NCI-H524 treated with DMSO at 0.1 percent for 48 hours (cell line): ENCODE measurements at places on chromosomes 7 and 10.

DNA sequence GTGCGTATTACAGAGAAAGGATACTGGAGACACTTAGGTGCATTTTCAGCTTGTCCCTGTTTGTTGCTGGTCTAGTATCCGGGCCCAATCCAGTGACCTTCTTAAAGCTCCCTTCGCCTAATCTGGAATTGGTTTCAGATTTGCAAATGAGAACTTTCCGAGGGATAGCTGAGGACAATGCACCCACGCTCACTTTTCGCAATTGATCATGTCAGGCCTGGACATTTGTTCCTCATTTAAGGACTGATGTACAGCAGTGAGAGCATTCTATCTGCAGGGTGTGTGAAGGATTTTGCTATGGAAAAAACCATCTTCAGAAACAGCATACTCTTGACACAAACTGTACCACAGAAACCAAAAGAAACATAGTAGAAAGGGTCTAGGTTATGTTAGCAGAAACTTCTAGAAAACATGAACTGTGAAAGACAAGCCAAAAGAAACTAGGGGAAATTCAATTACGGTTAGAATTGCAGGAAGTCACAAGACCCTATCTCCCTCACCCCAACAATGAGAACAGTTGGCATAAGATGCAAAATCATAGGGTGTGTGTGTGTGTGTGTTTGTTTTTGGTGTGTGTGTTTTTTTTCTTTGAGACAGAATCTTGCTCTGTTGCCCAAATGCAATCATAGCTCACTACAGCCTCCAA lies 331.1 kb downstream of the CALN1 start:
- DNase-seq: no peak

DNA sequence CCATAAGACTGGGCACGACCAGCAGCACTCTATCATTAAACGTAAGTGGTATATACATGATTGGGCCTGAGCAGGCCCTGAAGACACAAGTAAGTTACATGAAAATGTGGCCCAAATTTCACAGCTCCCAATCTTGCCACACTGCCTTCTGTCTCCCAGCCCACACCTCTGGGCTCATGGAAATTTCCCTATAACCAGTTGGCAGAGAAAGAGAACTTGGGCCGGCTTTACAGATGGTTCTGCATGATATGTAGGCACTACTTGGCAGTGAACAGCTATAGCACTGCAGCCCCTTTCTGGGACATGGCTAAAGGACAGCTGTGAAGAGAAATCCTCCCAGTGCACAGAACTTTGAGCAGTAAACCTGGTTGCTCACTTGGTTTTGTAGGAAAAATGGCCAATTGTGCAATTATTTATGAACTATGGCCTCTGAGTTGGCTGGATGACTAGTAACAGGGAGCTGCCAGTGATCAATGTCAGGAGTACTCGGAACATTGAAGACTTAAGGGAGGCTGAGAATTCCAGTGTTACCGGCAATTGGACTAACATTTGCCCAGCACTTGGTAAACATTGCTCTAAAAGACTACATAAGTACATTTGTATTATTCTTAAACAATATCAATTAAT lies 1006.6 kb upstream of the LRRN3 start:
- no peak for DNase-seq

DNA sequence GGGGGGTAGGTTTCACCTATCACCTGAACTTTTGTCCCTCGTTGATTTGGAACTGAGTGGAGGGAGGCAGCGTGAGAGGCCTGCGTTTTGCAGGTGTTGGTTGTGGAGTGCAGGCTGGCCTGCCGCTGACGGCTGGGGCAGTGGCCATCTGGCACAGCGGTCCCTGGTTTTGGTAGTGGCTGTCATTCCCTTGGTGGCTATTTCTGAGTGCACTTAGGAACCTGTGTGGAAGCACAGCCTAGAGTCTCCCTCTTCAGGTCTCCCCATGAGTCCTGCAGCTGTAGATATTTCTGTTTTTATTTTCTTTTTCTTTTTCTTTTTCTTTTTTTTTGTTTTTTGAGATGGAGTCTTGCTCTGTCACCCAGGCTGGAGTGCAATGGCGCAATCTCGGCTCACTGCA lies 129.2 kb downstream of the CUL2 start:
- DNase-seq: peak; percentile 4

DNA sequence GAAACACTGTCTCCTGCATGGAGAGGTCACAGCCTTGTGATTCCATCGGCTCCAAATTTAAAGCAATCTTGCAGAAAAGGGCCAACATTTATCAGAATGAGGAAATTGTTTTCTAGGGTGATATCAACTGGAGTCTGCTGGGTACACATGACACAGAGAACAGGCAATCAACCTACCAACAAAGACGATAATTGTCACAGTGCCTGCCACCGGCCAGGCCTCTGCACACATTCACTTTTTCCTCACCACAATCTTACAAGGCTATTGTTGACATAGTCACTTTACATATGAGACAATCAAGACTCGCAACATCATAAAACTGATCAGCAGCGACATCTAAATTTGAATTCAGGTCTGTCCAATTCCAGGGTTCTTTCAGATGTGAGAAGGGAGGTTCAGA lies 189.4 kb downstream of the KCNMA1 start:
- DNase-seq: no peak

GRCh38 chr7:120992965-120993494 lies 4.5 kb downstream of the CPED1 start:
- DNase-seq: no peak

DNA sequence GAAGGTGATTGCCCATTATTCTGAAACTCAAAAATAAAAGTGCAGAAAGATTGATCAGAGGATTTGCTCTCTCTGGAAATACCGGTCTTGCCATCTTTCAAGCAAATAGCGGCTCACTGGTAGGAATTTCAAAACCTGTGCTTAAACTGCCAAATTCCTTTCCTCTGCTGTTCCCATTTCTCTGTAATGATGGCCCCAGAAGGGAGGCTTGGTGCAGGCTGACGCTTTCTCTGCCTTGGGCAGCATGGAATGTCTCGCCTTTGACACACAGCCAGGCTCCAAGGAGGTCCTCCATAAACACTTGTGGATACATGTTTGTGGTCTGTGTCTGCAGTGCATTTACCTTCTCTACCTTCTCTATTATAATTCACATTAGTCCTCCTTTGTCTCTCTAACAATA lies 146.8 kb downstream of the HIBADH start:
- no peak for DNase-seq

DNA sequence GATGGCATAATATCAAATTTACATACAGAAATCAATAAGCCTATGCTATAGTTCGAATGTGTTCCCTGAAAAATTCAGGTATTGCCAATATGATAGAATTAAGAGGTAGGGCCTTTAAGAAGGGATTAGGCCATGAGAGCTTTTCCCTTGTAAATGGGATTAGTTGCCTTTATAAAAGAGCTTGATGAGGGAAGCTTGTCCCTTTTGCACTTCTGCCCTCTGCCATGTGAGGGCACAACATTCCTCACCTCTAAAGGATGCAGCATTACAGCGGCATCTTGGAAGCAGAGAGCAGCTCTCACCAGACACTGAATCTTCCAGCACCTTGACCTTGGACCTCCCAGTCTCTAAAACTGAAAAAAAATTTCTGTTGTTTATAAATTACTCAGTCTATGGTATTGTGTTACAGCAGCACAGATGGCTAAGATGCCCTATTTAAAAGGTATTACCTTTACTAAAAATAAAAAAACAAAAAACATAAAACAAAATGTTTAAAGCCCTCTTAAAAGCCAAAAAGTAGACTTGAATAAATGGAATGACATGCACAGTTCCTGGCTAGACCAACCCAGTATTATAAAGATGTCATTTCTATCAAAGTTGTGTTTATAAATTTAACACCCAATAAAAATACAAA lies 909.6 kb downstream of the REEP3 start:
- DNase-seq: peak; percentile 28

DNA sequence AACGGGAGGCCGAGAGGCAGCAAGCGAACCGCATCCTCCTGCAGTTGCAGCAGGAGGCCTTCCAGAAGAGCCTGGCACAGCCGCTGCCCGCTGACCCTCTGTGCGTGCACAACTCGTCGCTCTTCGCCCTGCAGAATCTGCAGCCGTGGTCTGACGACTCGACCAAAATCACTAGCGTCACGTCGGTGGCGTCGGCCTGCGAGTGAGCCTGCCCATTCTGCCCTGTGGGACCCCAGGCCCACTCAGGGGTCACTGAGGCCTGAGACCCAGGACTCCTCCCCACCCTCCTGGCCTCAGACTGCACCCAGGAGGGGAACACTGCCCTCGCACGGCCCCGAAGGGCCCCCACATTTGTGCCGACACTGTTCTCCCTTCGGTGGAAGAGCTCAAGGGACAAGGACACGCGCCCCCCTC lies 5.6 kb downstream of the TLX1 start:
- no peak for DNase-seq

GRCh38 chr10:109933984-109934565 lies 10.8 kb upstream of the XPNPEP1 start:
- no peak for DNase-seq

DNA sequence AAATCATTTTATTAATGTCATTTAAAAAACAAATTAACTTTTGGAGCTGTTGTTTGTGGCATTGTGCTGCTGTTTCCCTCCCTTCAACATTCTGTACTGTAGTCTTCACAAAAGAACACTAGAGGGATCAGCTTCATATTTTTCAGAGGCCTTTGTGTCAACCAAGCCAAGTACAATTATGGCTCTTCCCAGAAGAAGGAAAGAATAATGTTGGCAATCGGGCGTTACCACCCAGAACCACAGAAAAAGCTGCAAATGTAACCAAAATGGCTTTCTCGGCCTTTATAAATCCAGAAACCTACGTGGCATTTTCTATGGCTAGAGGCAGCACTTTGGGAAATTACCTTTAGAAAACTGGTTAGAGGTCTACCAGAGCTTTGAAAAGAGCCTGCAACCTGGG lies 98.8 kb upstream of the COL1A2 start:
- DNase-seq: no peak

DNA sequence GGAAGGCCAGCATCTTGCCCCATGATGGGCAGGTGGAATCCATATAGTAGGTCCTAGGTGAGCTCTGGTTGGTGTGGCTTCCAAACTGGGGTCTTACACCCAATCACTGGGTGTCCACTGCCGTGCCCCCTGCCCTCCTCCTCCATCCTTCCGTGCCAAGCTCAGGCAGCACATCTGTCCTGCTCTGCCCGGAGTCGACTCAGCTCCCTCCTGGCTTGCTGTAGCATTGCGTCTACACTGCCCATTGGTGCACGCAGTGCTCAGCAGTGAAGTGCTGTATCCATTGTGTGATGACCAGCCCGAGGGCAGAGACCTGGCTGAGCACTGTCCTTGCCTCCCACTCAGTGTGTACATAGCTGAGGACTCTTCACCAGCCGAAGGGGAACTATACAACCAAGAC lies 148.4 kb downstream of the ADAM12 start:
- DNase-seq: no peak

- DNase-seq: no peak
Measured at GRCh38 chr10:69681436-69681835, 51.4 kb downstream of the FAM241B start.

- DNase-seq: no peak
Measured at GRCh38 chr7:126856691-126857291, 395.9 kb downstream of the GRM8 start.

- no peak for DNase-seq
Measured at GRCh38 chr7:104656467-104656866, 328.1 kb downstream of the LHFPL3 start.

DNA sequence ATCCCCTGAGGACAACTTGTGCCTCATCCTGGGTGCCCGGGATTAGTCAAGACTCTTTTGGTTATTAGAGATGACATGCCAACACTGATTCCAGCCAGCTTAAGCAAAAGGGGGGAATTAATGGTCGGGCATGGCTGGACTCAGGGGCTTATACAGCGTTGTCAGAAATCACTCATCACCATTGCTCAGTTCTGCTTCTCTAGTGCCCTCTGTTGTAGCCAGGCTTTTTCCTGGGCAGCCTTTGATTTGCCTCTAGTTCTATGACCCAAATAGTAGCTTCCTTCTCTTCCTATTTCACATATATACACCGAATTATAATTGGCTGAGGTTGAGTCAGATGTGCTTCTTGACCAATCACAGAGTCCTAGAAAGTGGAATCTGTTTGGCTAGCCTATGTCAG lies 192.0 kb upstream of the HABP2 start:
- no peak for DNase-seq

DNA sequence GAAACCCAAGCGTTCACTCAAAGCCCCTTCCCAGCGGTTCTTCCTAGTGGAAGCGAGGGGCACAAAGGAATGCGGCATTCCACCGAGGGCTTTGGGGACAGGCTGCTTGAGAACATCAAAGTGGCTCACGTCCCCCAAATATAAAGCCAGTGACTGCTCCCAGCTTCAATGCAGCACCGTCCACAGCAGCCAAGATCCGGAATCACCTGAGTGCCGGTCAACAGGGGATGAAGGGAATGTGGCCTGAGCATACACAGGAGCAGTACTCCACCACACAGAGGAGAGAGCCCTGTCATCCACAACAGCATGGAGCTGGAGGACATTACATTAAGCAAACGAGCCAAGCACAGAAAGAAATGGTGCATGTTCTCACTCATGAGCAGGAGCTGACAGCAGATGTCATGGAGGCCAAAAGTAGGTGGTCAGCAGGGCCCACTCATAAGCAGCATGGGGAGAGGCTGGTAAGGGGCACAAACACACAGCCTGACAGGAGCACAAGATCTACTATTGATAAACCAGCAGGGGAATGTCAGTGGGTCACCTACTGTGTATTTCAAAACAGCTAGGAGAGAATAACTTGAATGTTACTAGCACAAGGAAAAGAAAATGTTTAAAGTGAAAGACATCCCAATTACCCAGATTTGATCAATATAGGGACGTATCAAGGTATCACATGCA lies 79.5 kb downstream of the DIP2C start:
- no peak for DNase-seq

DNA sequence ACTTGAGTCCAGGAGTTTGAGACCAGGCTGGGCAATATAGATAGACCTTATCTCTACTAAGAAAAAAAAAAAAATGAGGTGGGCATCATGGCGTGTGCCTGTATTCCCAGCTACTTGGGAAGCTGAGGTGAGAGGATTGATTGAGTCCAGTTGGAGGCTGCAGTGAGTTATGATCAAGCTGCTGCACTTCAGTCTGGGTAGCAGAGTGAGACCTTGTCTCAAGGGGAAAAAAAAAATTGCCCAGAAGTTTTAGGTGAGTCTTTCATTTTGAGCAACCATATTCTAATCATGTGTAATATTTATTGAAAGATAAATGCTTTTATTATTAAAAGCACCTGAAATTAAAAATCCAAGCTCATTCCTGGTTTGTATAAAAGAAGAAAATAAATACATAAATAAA lies 13.1 kb downstream of the INPP5F start:
- DNase-seq: no peak
